ENCODE measurements at places on chromosomes 11 and 22.

DNA sequence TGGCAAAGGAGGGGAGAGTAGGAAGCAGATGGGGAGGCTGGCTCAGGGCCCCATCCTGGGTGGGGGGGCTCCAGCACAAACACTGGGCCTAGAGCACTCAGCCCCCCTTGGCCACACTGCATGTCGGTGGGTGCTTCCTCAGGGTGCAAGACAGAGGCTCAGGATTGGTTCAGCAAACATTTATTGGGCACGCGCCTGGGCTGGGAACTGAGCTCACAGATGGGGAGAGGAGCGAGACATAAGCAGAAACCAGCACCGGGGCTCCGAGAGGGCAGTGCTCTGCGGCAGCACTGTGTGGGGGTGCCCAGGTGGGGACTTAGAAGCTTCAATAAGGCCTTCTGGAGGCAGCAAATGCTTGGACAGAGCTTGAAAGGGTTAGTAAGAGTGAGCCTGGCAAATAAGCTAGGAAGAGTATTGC, 12.1 kb upstream of the EHD1 start:
- DNase-seq = no peak

- DNase-seq = no peak
Observed at GRCh38 chr11:13098063-13098462, 88.9 kb downstream of the RASSF10 start.

DNA sequence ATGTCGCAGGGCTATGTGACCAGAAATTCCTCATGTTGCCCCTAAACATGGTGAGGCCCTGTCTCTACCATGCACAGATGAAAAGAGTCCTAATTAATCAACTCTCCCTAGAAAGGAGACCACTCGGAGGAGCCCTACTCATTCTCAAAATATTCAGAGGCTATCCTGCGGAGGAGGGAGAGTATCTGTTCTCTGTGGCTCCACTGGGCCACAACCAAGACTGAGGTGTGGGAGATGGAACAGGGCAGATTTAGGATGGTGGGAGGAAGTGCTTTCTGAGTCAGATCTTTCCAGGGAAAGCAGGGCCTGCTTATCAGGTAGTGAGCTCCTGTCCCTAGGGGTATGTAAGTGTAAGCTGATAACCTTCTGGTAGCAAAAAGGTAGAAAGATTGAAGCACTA, 37.0 kb upstream of the PRDM11 start:
- no peak for DNase-seq

- DNase-seq = no peak
Observed at GRCh38 chr11:2816523-2816922, 69.1 kb downstream of the CDKN1C start.

GRCh38 chr11:89536926-89537325, 45.8 kb upstream of the NOX4 start:
- DNase-seq = no peak

DNA sequence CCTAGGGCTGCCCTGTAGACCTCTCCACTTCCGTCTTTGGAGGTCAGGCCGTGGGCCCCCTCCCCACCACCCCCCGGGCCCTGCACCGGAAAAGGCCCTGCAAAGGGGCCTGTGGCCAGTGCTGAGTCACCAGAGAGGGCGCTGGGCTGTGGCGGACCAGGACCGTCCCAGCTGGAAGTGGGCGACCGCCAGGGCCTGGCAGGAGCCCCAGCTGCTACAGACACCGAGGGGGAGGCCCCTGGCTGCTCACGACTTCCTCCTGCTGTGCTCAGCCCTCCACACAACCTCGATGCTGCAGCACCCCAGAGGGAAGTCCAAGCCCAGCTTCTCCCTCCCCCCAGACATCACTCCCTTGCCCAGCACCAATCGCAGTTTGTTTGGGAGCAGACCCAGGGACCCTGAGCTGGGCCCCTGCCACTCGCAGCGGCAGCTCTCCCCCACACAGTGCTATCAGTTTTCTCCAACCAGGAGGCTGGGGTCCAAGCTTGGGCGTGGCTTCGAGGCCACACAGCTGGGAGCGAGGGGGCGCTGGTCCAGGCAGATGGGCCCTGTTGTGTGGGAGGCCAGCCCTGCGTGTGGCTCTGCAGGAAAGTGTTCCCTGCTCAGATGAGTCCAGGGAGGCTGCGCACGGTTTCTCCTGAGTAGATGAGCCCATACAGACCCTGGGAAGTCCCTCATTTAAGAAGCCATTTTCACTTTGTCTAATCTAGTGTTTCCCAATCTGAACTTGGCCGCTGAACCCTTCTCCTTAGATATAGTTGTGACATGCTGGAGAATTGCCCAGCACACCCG, 5.6 kb upstream of the SH3BP1 start:
- DNase-seq = peak; percentile 93

DNA sequence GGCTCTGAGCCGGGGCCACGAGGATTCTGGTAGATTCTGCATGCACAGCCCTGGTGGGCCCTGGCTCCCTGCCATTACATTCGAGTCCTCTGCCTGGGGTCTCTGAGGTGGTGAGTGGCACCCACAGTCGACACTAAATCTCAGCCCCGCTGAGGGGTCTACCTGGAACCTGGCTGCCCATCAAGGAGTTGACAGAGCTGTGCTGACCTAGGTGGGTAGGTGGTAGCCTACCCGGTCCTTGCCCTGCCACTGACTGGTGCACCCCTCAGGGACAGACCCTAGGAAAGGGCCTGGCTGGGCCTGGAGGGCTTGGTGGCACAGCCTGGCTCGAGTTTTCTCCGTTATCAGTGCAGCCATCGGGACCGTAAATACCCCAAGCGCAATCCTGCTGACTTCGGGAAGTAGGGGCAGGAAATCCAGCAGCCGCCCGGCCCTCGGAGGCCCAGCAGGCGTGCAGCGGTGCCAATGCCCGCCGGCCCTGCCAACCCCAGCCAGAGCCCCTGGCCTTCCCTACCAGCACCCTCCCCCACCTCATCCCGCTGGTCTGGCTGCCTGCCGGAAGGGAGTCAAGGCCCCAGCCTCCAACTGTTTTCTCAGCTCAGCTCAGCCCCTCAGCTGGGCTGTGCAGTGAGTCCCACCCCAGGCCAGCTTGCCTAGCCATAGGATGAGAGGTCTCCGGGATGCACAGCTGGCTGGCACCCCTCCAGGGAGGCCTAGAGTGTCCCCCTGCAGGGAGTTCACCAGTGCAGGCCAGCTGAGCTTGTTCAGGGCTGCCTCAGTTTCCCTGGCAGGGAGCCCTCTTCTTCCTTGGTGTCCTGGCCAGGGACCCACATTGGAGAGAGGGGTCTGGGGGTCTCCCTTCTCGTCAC, 80.4 kb upstream of the KCNQ1OT1 start:
- DNase-seq = no peak
